ENCODE measurements at places on chromosomes 5 and 9.

DNA sequence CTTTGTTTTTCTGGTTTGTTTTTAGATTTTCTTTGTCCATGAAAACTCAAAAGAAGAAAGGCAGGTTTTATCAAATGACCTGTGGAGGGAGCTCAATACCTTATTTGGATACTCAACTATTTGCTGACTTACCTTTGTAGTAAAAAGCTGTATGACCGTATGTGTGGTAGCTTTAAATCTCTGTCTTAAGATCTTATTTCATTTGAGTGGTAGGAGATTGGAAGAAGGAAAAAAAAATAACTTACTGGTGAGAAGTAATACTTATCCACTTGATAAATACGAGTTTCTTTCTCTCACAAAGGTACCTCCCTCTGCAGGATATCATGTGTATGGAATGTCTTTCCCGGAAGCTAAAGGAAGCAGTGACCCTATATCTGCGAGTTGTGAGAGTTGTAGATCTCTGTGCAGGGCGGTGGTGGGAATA is 15.0 kb downstream of the FBXO38 start:
- no peak for DNase-seq

- no peak for DNase-seq
Measured at GRCh38 chr9:93207326-93207814, 23.4 kb downstream of the WNK2 start.

GRCh38 chr5:53327811-53328334 is 152.6 kb upstream of the FST start:
- DNase-seq: no peak

DNA sequence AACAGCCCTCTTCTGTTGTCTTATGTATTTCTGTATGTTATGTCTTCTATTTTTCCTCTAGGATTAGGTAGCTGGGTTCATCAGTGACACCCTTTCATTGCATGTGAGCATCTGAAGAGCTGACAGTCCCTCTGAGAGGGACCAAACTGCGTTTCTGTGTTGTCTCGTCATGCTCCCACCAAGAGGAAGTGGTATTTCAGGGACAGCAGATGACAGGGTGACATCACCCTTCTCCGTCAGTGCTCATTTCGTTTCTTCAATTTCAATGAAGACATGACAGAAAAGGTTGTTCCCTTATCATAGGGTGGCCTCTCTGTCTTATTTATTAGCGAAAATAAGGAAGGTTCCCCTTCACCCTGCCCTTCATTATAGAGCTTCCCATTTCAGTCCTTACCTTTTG is 225.9 kb upstream of the NR4A3 start:
- no peak for DNase-seq

DNA sequence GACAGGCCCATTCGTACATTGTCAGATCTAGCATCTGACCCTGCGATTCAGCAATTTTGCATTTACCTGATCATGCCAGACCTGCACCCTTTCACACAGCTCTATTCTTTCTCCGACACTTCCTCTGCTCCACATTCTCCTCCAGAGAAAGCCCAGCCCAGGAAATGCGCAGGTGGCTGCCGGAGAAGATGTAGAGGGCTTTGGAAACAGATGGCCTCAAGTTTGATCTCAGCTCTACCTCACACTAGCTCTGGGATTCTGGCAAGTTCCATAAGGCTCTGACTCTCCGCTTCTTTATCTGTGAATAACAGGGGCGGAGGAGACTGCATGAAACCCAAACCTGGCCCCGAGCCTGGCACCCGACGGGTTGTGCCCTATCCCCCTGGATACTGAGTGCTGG is 61.5 kb downstream of the GABBR2 start:
- no peak for DNase-seq

- no peak for DNase-seq
Measured at GRCh38 chr5:67526793-67527192, 330.2 kb upstream of the CD180 start.

All from frontal cortex (tissue), 4 donors.